ENCODE measurements at places on chromosomes 11 and 22.

GRCh38 chr11:130726234-130727037 lies 189.8 kb downstream of the SNX19 start:
- no peak for DNase-seq

DNA sequence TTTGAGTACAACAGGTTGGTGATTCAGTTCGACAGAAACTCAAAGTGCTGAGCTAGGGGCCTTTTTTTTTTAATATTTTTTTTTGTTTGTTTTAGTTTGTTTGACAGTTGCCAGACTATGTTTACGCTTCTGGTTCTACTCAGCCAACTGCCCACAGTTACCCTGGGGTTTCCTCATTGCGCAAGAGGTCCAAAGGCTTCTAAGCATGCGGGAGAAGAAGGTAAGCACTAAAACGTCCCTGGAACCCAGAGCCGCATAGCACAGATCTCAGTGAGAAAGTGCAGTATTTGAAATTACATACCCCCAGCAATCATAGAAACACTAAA lies 649 bp downstream of the PRRG4 start:
- no peak for DNase-seq

DNA sequence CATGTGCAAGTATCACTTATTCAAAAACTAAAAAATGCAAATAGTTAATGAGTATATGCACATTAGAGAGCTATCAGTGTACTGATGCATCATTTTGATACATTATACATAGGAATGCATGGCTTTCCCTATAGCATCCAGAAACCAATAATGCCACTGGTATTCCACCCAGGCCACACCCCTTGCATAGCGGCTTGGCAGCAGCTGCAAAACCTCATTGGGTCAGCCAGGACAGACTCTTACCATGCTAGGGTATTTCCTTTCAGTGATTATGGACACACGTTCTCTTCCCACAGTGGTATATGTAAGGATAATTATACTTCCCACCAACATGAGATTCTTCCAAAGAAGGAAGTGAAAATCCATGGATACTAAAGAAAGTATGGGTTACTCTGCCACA lies 145.9 kb upstream of the PITPNB start:
- no peak for DNase-seq

DNA sequence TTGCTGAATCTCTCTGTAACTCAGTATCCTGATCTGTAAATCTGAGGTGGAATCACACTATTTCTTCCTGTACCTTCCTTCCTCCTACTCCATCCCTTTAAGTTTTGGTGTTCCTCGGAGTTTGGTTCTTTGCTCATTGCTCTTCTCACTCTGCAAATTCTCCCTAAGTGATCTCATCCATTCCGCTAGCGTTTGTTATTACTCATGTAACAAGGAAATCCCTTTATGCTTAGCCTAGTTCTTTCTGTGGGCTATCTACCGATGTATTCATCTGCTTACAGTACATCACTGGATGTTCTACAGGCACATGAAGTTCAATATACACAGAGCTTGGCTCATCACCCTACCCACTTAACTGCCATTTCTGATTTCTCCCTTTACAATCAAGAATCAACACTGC lies 1.6 kb upstream of the CEP295 start:
- no peak for DNase-seq

GRCh38 chr11:111334532-111335502 lies 36.5 kb downstream of the POU2AF3 start:
- no peak for DNase-seq

GRCh38 chr11:27194976-27195375 lies 154.4 kb downstream of the BBOX1 start:
- no peak for DNase-seq

Data from GM12864 (cell line).